ENCODE measurements at places on chromosomes 2 and 18.

DNA sequence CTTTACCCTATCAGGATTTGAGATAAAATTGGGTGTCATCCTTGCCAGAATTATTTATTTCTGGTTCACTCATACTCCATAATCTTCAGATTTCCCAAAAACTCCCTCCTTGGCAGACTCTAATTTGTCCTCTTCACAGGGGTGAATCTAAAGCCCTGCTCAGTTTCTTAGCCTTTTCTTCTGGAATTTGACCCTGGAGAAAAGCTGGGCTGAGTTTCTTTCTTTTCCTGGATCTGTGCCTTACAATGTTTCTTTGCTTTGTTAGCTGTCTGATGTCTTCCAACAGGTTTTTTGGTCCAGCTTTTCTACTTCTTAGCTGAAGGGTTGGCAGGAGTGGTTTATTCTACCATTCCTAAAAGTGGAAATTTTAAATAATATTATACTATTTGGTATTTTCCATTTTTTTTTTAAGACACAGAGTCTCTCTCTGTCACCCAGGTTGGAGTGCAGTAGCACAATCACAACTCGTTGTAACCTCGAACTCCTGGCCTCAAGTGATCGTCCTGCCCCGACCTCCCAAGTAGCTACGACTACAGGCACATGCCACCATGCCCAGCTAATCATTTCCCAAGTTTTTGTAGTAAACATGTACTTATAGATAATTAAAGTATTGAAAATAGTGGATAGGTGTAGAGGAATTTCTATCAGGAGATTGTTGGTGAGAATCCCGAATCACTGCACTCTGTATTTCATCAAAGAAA is 138.4 kb upstream of the TWIST2 start:
- no peak for DNase-seq

- DNase-seq = no peak
Measured at GRCh38 chr2:102632380-102633175, 13.2 kb downstream of the SLC9A2 start.

DNA sequence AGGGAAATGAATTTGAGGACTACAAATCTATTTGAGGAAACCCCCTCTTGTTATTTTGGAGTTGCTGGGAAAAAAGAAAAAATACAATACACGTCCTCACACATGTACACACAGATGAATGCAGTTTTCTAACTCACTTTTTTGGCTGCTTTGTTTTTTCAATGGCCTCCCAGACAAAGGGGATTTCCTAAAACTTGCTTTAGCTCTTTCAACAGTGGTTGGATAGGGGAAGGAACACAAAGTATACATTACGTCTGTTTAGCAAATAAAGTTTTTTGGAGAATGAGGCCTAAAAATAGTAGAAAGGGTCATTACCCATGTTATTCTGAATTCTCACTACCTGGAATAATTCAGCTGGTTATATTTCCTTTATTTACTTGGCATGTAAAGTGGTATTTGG is 125.3 kb upstream of the ITGB6 start:
- DNase-seq = no peak

DNA sequence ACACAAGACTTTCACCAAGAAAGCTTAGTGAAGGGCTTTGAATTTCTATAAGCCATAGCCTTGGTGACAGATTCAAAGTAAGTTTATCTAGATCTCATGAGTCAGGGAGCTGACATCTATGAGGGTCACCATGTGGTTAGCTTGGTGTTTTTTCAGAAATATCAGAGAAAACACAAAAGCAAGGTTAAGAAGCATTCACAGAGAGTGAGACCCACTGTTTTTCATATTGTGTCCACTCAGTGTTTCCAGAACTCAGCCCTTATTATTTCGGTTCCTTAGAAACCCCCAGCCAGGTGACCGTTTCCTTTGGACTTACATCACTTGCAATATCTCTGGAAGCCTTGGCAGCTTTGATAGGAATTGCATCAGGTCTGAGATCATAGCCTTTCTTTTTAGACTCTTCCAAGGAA is 76.6 kb downstream of the NEB start:
- DNase-seq = no peak

- DNase-seq = no peak
Measured at GRCh38 chr2:1705557-1706076, 38.7 kb downstream of the PXDN start.

DNA sequence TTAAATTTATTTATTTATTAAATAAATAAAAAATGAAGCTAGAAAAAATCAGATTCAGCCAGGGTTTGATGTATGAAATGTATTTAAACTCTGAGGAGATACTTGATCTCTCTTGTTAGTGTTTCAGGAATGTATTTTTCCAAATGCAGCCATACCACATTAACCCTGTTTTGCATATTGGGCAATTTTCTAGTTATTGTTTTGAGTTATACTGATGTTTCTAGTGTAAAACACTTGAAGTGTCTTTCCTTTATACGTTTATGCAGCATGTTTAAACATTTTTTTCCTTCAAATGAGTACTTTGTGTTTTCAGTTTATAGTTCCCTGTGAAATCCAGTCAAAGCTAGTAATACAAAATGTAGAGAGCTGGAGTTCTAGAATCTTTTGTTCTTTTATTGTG is 69.9 kb downstream of the WDR7 start:
- no peak for DNase-seq

DNA sequence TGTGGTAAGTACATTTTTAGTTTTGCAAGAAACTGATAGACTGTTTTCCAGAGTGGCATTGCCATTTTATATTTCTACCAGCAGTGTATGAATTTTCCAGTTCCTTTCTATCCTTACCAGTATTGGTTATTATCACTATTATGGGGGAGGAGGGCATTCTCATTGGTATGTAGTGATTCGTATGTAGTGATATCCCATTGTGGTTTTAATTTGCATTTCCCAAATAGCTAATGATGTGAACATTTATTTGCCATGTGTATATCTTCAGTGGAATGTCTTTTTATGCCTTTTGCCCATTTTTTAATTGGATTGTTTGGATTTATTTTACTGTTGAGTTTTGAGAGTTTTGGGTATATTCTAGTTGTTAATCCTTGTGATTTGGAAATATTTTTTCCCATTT is 16.9 kb downstream of the EIF5B start:
- DNase-seq = no peak

- DNase-seq = no peak
Measured at GRCh38 chr18:49476664-49477411, 10.2 kb downstream of the C18orf32 start.

DNA sequence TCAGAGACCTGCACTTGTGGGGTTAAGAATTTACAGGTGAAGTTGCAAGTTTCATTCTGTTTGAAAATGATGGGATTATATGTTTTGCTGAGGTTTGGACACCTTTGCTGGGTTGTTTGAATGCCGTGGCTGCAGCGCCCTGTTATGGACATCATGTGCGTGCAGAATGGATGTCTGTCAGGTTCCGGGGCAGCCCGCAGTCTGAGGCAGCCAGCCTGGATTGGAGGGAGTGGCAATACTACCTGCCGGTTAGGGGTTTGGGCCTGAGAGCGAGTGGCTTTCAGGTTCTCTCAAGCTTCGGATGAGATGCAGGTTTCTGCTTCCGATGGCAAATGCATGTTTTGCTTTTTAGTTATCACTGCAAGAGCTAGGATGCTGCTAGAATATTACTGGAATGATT is 1.1 kb downstream of the CASP8 start:
- no peak for DNase-seq

GRCh38 chr2:186559370-186559769 is 30.5 kb upstream of the ITGAV start:
- no peak for DNase-seq

DNA sequence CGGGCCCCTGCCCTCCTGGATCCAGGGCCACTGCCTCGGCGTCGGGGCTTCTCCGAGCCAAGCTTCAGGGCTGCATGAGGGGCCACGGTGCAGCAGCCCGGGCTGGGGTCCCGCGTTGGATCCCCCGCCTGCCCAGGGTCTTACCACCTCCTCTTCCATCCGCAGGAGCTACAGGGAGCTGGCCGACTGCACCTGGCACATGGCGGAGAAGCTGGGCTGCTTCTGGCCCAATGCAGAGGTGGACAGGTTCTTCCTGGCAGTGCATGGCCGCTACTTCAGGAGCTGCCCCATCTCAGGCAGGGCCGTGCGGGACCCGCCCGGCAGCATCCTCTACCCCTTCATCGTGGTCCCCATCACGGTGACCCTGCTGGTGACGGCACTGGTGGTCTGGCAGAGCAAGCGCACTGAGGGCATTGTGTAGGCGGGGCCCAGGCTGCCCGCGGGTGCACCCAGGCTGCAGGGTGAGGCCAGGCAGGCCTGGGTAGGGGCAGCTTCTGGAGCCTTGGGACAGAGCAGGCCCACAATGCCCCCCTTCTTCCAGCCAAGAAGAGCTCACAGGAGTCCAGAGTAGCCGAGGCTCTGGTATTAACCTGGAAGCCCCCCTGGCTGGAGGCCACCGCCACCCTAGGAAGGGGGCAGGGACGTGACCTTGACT is 52.1 kb downstream of the RAMP1 start:
- DNase-seq = no peak

DNA sequence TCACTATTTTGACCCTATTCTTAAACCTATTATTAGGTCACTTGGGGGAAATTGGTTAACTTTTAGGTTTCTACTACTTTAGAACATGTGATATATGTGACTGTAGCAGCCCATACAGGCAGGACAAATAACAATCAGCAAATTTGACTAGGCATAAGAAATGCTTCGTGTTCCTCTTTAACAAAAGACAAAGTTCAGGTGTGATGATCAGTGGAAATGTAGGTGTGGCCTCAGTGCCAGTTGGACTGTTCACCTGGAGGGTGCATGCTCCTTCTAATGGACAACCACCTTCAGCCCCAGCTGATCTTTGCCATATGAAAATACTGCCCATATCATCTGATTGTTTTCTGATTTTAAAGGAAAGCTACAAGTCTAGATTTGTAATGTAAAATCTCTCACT is 6.4 kb downstream of the PDK1 start:
- no peak for DNase-seq

DNA sequence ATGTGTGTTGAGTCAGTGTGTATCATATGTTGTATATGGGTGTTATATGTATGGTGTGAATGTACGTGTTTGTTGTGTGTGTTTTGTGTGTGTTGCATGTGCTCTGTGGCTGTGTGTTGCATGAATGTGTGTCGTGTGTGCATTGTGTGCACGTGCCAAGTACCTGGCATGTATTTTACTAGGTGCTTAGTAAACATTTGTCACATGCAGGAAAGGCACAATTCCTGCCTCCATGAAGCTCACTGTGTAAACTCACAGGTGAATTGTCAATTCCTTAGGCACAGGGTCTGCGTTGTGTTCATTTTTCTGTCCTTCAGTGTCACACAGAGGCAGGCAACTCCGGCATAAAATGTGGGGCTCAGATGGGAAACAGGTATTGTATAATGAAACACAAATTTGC is 22.3 kb upstream of the IL1R1 start:
- no peak for DNase-seq

DNA sequence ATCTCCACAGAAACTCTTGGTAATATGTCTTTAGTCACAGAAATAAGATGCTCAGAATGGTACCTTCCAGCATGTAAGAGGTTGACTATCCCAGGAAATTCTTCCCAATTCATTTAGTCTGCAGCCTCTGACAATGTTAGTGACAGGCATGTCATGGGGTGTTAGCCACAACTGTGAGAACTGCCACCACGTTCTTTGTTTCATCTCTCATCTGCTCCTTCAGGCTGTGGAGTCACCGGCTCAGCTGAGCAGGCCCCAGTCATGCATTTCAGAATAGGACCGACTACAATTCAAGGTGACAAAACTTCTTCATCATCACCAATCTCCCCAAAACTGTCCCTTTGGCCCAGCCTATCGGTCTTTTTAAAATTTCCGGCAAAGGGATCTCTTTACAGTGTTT is 167.5 kb downstream of the AKAIN1 start:
- no peak for DNase-seq

DNA sequence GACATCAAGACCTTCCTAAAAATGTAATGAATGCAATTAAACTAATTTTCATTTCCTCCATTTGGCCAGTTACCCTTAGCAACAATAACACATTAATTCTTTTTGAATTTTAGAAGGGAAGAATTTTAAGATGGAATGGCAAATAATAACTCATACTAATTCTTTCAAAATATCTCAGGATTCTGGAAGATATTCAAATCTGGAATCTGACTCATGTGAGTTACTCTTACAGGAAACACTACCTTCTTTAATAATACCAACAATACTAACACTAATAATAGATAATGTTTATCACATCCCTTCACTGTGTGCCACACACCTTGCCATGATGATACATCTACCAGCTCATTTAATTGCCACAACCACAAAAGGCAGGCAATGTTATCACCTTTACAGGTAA is 46.4 kb downstream of the ZNF521 start:
- no peak for DNase-seq

DNA sequence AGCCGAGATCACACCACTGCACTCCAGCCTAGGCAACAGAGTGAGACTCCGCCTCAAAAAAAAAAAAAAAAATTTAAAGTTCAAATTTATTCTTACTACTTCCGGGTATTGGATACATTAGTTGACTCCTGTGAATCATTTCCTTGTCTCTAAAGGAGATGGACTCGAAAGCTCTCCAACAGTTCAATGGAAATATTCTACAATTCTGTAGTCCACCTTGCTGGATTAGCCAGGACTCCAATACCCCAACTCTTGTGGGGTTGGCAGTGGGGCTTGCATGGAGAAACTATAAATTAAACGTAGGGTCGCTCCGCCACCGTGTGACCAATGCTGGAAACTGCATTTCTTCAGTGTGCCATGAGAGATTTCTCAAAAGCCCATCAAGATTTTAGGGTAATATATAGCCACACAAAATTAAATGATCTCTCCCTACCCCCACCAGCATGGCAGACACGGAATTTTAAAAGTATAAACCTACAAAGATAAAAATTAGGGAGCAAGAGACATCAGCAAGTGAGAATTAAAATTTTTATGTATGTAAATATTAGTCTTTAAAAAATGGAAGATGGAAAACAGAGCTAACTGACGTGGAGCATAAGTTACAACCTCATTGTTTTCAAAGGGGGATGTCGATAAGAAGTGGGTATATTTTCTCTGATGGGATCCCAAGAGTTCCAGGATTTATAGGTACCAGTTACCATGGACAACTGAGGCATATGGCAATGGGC is 27.8 kb upstream of the GAREM2 start:
- peak; percentile 60 for DNase-seq

GRCh38 chr2:59658906-59659635 is 894.4 kb downstream of the BCL11A start:
- DNase-seq = no peak

DNA sequence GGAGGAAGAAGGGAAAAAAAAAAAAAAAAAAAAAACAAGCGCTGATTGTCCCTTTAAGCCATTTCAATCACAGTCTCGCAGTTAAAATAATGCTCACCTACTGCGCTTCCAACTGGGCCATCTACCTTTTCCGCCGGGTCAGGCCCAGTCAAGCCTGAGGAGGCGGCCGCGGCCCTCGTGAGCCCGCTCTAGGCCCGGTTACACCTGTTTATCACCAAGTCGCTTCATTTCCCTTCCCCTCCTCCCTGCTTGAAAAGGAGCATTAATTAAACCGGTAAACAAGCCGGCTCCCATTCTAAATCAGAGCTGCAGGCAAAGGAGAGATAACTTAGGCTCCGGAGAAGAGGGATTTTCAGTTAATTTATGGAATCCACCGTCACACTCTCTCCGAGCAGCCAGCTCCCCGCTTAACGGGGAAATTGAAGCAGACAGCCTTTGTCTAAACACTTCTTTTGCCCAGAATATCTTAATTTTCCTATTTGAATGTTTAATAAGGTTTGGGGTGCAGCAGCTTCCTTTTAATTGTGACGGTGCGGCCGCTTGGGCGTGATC is 140.1 kb upstream of the SIX3 start:
- DNase-seq = no peak

GRCh38 chr2:81158505-81158904 is 854.0 kb upstream of the LRRTM1 start:
- DNase-seq = no peak

- DNase-seq = no peak
Measured at GRCh38 chr2:135997380-135997779, 12.0 kb upstream of the DARS1 start.

- no peak for DNase-seq
Measured at GRCh38 chr18:12741351-12741750, 38.5 kb downstream of the PSMG2 start.
